ENCODE measurements at places on chromosomes 4 and X.

DNA sequence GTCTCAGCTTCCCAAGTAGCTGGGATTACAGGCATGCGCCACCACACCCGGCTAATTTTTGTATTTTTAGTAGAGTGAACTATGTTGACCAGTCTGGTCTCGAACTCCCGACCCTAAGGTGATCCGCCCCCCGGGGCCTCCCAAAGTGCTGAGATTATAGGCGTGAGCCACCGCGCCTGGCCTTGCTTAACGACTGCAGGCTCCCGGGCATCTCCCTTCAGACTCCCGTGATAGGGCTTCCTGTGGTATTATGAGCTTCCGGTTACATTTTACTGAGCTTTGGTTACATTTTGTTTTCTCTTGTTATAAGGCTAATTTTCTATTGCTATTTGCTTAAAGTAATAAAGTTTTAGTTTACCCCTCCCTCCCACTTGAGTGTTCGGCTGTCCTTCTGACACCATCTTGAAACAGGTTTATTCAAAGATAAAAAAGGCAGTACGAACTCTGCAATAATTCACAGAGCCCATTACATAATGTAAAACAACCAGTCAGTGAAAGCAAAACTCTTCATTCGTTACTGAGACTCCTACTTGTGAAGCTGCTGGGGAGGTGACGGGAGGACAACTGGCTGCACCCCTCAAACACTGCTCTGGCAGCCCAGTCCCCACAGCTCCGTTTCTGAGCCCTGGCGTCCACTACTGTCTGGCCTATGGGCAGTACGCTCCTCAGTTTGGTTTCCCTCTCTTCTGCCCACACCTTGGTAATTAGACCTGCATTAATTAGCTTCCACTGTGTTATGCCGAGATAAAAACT, 795.7 kb upstream of the SLIT2 start:
- DNase-seq: no peak

GRCh38 chr4:27218013-27218412, 357.4 kb downstream of the STIM2 start:
- no peak for DNase-seq

GRCh38 chr4:52939325-52939724, 77.2 kb downstream of the RASL11B start:
- DNase-seq: no peak

DNA sequence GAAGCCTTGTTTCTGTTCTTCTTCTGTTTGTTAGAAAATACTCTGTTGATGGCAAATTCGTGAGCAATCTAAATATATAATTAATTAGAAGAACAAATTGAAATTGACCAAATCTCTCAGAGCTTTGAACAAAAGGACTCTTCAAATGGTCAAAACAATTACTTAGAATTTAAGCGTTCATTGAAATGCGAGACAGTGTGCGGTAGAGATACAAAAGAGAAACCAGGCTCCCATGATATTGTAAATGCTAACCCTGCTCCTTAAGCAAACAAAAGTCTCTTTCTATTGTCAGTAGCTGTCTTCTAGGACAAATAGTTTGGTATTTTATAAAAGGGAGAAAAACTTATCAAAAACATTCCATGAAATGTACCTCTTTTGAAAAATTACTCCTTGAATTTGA, 453.4 kb upstream of the MAGEB2 start:
- DNase-seq: no peak

DNA sequence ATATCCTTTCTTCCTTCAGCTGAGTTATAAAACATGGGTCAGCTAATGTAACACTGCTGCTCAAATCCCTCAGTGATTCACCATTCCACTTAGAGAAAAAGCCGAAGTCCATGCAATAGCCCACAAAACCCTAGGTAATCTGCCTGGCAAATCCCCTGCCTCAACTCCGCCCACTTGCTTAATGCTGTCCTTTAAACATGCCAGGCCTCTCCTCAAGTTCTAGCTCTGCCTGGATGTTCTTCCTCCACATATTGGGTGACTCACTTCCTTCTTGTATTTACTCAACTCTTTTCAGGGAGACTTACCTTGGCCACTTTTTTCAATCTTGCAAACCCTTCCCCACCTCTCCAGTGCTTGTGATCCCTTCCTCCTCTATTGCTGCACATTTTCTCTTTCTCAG, 89.8 kb downstream of the EMCN start:
- DNase-seq: no peak

GRCh38 chr4:152106113-152106763, 345.4 kb upstream of the GATB start:
- no peak for DNase-seq

DNA sequence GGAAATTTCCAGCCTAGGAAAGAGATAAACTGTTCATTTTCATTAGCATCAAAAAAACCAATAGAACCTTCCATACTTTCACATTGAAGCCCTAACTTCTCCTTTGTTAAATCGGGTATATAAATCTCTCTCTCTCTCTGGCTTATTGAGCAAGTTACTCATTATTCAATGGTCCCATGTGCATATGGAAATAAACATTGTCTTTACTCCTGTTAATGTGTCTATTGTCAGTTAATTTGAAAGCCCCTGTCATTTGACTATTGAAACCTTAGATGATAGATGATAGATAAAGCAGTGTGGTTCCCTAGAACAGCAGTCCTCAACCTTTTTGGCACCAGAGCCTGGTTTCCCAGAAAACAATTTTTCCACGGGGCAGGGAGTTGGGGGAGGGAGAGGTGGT, 46.8 kb downstream of the CENPVL3 start:
- DNase-seq: no peak

- no peak for DNase-seq
These were observed 1217.7 kb downstream of the PCDH19 start for GRCh38 chrX:99192421-99192820.

DNA sequence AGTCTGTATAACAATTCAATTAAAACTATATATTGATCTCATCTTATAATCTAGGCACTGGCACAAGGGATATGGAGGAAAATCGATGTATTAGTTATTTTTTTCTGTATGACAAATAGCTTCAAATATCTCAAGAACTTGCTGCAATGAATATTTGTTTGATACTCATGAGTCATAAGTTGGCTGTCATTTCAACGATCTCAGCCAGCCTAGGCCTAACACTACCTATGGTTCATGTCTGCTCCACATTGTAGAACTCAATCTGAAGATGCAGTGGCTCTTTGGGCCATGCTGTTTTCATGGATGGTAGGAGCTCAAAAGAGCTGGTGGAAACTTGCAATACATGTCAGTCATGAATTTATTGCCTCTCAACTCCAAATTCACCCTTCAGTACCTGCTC, 44.7 kb downstream of the MAGEB17 start:
- DNase-seq: no peak

- no peak for DNase-seq
These were observed 545.7 kb upstream of the AGA start for GRCh38 chr4:177987896-177988295.

- no peak for DNase-seq
These were observed 97.9 kb downstream of the NR3C2 start for GRCh38 chr4:148344352-148344751.

DNA sequence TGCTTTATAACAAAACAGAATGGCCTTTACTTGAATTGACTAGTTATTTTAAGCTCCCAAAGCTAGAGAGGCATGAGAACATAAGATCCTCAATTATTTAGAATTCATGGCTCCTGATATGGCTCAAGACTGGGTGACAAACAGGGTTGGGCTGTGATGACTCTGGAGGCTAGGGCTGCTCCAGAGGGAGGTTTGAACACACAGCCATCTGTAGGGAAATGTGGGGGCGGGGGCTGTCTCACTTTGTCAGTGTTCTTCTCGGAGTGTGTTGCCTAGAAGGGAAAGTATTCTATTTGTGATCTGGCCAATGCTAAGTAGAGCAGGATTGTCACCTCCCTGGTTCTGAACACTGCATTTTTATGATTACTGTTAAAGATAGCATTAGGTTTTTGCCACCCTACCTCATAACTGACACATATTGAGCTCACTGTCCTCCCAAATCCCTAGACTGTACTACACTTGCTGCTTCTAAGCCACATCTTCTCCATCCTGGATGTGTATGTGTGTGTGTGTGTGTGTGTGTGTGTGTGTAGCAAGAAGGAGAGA, 45.9 kb downstream of the VSIG4 start:
- no peak for DNase-seq

DNA sequence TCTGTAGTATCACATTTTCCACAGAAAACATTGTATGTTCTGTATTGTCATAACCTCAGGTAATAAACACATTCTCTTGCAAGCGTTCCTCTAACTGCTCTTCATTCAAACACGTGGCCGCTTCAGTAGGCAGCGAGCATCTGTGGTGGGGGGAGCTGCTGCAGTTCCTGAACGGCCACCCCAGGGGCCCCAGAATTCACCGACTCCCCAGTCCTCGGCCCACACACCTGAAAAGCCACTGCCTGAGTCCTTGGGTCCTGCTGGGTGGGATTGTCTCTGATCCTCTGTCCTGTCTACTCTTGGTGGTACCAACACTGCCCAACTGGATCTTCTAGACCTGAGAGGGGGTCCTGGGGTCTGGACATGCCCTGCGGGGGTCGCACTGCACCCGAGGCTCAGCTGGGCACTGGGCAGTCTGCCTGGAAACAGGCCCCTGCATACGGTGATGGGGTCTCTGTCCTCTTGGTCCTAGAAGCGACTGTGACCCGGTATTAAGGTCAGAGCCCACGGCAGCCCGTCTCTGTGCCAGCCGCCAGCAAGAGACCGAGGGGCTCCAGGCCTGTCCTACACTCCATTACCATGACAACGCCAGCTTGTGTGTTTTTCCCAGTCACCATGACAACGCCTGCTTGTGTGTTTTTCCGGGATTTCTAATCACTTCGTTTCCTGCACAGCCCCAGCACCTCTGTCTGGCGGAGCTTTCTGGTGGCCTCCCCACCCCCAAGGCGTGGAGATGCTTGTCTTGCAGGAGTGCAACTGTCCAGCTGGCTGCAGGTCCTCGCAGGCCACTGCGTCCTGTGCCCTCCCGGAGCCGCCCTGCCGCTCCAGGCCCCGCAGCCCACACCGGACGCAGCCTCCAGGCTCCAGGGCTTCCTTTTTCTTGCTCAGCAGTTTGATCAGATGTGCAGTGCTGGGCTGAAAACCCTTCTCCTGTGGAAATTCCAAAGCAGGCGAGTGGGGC, 16.0 kb downstream of the CTBP1 start:
- no peak for DNase-seq

DNA sequence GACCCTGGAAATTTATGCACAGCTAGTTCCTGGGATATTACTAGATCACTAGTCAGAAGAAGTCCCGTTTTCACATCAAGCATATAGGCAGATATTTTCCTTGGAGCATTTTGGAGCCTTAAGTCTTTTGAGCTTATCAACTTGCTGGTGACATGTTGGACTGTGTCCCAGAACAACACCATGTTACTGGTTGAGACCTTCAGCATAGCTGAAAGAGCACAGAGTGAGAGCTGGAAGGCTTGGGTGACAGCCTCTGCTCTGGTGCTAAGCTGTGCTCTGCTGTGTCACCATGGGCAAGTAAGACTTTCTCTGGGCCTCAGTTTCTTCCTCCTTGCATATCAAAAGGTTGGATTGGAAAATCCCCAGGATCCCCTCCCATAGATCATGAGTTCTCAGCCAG, 116.6 kb upstream of the FRMPD4 start:
- no peak for DNase-seq

- DNase-seq: no peak
These were observed 164.2 kb downstream of the CBR4 start for GRCh38 chr4:168845897-168846296.

GRCh38 chrX:134933248-134933647, 57.5 kb upstream of the SMIM10 start:
- no peak for DNase-seq

- DNase-seq: no peak
These were observed 167.1 kb downstream of the EFNB1 start for GRCh38 chrX:68995780-68996551.

DNA sequence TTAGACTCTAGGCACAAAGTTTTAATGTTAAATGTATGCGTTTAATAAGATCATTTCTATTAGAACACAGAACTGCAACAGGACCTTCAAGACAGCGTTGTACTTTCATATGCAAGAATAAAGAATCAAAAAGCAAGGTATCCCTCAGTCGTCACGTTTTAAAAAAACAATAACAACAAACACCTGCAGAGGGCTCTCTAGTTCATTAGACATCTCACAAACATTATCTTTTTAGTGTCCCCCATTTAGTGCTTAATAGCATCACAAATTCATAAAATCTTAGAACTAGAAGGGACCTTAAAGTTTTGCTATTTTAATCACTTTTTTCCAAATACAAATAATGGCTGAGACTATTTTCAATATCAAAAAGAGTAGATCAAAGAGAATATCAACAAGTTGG, 236.6 kb downstream of the DCHS2 start:
- no peak for DNase-seq

DNA sequence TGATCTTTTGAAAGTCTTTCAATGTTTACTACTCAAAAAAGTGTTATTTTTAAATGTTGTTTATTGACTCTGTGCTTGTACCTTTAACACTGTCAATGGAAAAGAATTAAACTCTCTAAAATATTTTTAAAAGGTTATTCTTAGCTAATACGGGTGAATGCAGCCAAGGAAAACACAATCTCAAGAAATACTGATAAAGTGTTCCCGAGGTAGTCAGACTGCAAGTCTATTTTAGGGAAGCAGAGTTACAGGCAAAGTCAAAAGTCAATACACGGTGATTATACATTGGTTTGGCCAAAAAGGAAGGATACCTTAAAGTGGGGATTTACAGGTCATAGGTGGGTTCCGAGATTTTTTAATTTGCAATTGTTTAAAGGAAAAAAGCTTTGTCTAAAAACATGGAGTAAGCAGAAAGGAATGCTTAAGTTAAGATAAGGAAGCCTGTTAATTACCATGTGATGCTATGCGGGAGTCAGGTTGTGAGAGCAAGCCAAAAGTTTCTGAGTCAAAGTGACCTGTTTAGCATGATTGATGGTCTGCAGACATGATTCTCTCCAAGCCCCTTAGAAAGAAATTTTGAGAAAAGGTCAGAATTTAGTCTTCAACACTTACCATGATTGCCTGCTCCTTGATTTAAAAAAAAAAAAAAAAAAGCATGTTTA, 288.4 kb downstream of the KLHL4 start:
- DNase-seq: no peak

DNA sequence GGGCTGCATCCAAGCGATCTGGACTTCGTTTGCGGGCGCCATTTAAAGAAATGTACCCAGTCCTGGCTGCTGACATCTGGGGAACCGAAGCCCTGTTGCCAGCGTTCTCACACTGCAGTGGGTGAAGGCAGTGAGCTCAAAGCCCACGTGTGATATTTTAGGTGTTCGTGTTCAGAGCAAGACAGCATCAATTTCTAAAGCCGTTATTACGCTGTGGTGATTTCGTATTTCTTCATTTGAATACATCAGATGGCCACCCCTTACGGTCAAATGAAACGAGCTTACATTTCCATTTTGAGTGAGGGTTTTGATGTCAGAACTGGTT, 376 bp upstream of the C4orf36 start:
- no peak for DNase-seq
